ENCODE measurements at places on chromosomes 4 and X.
A peak's percentile ranks its signal among the peaks of the same experiment; 100 is the strongest.

GRCh38 chrX:3177851-3178250 is 136.6 kb downstream of the ARSF start:
- DNase-seq = no peak

DNA sequence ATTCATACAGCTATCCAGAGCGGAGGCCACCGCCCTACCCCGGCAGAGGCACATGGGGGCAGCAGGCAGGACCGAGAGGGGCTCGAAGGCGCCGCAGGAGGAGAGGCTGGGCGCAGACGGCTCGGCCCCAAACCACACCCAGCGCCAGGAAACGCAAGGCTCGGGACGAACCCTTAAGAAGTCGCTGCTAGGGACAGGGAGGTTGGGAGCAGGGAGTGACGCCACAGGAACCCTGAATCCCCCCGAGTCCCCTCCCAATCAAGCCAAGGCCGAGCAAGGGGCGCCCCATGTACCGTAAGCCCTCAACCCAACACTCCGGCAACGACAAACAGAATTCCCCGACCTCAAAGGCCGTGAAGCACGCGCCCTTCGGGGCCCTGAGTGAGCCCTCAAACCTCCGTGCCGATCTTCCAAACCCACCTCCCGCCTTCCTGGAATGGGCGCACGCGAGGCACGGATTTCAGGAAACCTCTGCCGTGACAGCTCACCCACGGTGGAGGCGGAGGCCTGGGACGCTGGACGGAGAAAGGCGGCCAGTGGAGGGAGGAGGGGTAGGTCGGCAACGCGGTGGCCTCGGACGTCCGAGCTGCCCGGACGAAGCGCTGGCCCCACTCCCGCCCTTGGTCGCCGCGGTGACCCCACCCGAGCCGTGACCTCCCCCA is 1.8 kb downstream of the ZFYVE28 start:
- no peak for DNase-seq

DNA sequence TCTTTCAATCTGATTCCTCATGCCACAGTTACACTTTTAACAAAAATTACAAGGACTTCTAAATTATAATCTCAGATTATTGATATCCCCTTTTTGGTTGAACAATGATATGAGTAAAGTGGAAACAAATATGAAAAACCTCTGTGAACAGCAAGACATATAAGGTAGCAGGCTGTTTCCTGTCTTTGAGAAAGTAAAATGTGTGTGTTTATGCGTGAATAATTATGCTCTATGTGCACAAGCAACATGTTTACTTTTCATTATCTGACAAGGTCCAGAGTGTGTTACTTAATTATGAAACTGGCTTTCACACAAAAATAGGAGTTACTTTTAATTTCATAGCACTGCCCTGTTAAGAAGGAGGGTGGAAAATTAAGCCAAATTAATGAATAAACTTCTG is 43.1 kb downstream of the DDIT4L start:
- no peak for DNase-seq

GRCh38 chrX:19684311-19684710 is 169.0 kb upstream of the MAP3K15 start:
- no peak for DNase-seq

DNA sequence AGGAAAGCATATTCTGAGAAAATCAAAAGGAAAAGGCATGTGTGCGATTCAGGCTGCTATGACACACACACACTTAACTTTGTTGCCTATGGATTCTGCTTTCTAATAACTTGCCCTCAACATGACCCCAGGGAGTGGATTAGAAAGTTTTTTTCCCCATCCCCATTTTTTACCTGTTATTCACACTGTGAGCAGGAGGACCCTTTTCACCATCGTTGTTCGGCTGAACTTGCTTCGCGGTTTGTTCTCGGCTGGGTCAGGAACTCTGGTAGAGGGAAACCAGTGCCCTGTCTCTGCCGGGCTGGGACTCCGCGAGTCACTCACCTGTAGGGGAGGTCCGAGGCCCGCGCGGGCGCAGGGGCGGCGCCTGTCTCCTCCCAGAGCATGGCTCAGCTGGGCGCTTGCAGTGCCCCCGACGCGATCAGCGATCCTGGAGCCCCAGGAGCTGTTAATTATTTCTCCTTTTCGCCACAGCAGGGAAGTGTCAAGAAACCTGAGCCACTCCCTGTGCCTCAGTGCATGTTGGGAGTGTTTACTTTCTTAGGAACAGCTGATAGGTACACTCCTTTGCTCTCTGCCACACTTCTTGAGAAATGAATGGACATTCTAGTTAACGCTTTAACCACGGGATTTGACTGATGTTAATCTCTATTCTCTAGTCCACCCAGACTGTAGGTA is at the start of gene RASSF6:
Gene RASSF6, minus strand, starts transcription at position 322 of the 678 bp plus-strand sequence. CDS start 8,641 bp downstream, outside the sequence.
- no peak for DNase-seq

- DNase-seq = no peak
Observed at GRCh38 chr4:120723986-120724385, 198.5 kb downstream of the PRDM5 start.

GRCh38 chrX:41541386-41541785 is 94.2 kb downstream of the NYX start:
- no peak for DNase-seq

GRCh38 chr4:165355900-165356300 is 22.9 kb upstream of the CPE start:
- DNase-seq = no peak

DNA sequence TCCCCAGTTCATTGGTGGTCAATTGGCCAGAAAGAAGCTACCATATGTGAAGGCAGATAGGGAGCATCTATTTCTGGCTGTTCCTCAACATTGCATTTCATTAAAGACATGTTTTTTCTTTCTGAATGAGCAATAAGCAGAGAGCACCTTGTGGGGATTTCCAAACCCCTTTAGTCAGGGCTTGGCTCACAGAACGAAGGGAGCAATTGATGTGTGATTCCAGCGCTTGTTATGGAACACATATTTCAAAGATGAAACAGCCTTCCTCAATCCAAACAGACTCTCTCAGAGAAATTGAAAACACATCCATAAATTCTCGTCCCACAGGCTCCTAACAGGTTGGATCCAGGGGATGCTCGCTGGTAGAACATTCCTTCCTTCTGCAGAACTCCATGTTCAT is 84.1 kb downstream of the CLCN4 start:
- no peak for DNase-seq

DNA sequence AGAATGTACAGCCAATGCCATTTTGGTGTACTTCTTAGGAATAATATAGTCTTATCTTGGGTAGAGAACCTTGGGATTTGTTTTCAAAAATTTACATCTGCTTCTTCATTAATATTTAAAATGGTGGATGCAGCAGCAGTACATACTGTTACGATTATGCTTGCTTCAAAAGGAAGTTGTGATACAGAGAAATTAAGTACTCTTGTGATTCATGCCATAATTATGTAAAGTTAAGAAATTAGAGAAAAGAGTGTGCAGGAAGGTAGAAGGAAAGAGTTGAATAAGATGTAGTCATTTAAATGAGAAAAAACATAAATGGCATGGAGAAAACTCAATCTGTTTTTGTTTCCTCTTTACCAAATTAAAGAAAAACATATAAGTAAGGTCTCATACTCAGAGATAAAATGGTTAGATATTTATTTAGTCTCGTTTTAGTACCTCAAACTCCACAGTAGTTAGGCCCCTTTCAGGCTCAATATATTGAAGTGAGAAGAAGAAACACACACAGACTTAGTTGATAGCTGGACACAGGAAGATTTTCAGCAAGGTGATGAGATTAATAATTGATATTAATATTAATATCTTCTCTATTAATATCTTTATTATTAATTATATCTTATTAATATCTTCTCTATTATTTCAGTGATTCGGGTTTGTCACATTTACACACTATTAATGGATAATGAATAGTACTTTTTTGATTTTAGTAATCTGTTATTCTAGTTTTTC is 70.1 kb upstream of the HPGD start:
- DNase-seq = no peak

- DNase-seq = no peak
Observed at GRCh38 chrX:64176876-64177275, 28.6 kb downstream of the AMER1 start.

DNA sequence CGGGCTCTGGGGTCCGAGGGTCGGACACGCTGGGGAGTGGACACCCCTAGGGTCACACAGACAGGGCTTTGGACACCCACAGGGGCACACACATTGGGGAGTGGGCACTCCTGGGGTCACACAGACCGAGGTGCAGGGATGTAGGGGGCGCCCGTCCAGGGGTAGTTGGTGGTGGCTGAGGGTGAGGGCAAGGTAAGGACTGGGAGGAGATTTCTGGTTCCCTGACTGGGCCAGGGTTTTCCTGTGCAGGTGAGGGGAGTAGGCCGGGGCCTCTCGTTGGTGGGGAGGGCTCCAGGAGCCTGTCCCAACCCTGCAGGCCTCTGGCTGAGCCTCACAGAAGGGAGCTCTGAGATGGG is 21.9 kb upstream of the WDR45 start:
- no peak for DNase-seq

- no peak for DNase-seq
Observed at GRCh38 chr4:155079871-155080270, 128.6 kb upstream of the NPY2R start.

- no peak for DNase-seq
Observed at GRCh38 chr4:3387154-3387942, 54.4 kb upstream of the HGFAC start.

- DNase-seq = no peak
Observed at GRCh38 chrX:47585273-47585672, 3.0 kb downstream of the TIMP1 start.

DNA sequence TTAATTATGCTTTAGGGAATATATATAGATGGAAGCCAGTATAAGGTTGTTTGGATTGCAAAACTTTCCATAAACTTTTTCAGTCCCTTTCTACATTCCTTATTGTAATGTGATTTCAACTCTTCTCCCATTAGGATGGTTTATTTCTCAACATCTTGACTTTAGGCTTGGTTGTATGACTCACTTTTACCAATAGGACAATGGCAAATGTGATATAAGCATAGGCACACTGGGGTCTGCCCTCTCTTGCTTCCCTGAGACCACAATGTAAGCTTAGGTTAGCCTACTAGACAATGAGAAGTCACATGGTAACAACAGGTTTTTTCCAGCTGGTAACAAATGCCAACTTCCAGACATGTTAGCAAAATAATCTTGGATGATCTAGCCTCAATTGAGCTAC is 163.3 kb upstream of the RBPJ start:
- no peak for DNase-seq

GRCh38 chrX:68894513-68895340 is 65.9 kb downstream of the EFNB1 start:
- DNase-seq = no peak

DNA sequence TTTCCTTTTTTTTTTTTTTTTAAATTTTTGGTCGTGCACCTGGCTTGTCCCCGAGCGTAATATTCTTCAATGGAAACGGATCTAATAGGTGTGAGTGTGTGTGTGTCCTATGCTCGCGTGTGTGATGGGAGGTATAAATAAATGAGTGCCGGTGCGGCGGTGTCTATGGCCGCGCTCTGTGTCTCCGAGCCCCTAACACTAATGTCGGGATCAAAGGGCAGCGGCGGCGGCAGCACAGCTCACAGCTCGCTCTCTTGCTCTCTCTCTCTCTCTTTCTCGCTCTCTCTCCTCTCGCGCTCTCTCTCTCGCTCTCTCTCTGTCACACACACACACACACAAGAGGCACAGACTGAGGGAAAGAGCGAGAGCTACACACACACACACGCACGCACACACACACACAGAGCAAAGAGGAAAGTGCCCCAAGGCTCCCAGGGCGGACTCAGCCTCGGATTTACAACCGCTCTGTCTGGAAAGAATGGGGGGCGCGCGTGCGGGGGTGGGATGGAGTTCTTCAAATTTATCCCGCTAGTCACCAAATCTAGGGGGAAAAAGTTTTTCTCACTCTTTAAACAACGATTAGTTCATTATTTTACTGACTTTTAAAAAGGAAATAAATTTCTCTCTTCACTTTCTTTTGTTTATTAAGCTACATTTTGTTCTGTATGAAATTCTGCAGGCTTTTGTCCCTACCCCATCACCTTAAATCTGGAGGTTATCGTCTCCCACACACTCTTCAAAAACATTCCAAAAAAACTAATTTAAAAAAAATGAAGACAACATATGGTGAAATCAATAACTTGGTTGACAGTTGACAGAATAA is at the start of gene ZNF827:
Gene ZNF827, minus strand, starts transcription at position 206 of the 823 bp plus-strand sequence. CDS start 416 bp downstream, outside the sequence.
- peak; percentile 39 for DNase-seq

DNA sequence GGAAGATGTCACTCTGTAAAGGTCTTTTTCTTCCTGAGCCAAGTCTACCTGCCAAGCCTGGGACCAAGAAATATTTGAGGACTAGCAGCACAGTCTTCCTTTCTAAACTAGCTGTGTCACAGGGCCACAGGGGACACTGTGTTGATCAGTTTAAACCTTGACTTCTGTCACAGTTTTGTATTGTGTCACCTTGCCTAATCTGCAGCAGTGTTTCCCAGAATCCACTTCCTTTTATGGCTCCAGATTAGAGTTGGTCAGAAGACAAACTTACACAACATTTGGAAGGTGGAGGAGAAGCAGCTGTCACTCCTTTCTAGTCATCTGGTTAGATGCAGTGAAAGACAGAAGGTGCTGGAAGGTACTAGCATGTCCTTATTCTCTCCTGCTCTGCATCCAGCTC is 143.1 kb upstream of the BCOR start:
- no peak for DNase-seq
